Stimulated activated CD4-positive, alpha-beta T cell treated with anti-CD3 and anti-CD28 coated beads, Interleukin-4, amount 100 ng/mL, for 48 hours (primary cell): ENCODE measurements at places on chromosomes 12 and 14.

DNA sequence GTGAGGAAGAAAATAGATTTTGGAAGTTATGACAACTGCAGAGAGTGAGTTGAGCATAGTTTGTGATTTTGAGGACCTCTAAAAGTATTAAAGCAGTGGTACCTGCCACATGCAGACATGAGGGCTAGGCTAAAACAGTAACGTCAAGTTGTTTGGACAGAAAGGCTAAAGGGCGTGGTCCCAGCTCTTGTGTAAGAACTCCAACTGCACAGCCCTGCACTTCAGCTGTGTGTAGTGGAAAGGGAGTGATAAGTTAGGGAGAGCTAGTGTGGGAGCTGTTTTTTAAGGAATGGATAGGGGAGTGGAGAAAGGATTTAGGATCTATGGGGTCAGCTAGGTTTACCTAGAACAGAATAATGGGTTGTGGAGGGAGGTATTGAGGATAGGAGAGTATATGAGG, 39.5 kb downstream of the TESPA1 start:
- DNase-seq, result no peak

DNA sequence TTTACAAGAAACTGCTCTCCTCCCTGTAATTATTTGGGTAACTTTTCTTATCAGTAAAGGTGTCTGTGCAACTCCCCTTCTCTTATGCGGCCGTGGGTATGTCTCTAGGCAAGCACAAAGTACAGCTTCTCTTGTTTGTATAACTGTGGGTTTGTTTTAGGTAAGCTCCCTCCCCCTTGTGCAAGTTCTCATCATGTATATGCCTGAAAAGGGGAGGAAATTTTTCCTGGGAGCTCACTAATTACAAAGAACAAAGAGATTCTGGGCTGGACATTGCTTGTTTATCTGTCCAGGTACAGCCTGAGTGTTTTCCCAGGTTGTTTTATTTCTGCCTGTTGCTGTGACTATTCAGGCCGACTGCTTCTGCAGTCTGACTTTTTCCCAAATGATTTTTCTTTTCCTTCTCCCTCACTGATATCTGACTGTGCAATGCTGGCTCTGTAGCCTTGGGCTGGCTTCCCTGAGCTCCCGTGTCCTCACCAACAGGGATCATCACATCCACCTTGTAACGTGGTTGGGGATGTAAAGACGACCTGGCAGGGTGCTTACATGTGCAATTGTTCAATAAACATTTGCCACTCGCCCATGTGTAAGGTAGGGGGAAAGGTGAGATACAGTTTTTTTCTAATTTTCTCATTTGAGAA, 916.5 kb downstream of the AACS start:
- DNase-seq, result no peak

DNA sequence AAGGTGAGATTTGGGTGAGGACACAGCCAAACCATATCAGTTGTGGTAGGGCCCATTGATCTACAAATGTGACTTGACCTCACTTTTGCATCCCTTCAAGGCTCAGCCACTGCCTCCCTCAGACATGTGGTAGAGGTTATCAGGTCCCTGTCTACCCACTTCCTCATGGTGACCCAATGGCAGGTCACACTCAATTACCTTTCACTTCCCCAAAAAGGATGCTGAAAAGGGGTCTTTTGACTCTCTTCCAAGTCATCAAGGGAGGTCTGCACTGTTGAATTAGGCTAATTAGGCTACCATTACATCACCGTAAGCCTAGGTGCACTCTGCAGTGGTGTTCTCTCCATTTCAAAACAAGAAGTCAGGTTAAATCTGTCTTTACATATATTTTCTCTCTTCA, 22.6 kb upstream of the DRAM1 start:
- no peak for DNase-seq

GRCh38 chr14:61420326-61420725, 98.9 kb downstream of the PRKCH start:
- DNase-seq, result no peak

GRCh38 chr14:35337269-35338255, 45.4 kb downstream of the PSMA6 start:
- DNase-seq, result no peak

GRCh38 chr12:24562771-24563431, 386.0 kb downstream of the BCAT1 start:
- DNase-seq, result no peak

DNA sequence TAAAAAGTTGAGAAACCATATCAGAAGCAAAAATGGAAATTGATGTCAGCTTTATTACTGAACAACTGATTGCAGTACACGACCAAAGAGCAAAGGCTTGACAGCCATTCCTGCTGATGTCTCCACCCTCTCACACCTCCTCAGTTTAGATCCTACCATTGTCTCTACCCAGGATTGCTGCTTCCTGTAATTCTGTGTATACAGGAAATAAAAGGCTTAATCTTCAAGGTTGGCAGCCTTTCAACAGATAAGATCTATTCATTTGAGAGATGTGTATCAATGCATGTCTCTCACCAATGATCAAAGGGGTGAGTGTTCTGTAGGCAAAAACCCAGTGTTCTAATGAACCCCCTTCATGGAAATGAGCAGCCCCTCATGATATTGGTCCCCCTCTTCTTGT, 27.0 kb downstream of the SLCO1C1 start:
- no peak for DNase-seq

DNA sequence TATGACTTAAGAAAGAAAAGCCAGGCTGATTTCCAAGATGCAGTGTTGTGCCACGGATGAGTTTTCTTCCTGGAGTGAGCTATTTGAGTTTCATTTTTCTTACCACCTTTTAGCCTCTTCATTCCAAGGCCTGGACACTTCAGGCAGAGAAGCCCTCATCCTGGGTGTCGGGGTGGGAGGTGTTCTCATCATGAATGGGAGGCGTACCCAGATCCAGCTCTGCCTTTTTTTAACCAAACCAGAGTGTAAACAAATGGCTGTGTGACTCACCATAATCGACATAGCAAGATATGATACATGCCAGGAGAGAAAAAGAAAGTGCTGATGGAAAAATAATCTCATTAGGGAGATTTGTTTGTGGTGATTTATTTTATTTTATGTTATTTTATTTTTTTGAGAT, 79.9 kb downstream of the ARF6 start:
- DNase-seq, result no peak

DNA sequence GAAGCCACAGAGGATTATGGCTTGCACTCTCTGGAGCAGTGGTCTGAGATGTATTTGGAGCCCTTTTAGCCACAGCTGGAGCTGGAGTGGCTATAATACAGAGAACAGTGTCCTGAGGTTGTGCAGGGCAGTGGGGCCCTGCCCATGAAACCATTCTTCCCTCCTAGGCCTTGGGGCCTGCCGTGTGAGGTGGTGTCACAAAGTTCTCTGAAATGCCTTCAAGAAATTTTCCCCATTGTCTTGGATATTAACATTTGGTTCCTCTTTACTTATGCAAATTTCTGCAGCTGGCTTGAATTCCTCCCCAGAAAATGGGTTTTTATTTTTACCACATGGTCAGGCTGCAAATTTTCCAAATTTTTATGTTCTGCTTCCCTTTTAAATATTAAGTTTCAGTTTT, 79.3 kb downstream of the UNC79 start:
- no peak for DNase-seq

DNA sequence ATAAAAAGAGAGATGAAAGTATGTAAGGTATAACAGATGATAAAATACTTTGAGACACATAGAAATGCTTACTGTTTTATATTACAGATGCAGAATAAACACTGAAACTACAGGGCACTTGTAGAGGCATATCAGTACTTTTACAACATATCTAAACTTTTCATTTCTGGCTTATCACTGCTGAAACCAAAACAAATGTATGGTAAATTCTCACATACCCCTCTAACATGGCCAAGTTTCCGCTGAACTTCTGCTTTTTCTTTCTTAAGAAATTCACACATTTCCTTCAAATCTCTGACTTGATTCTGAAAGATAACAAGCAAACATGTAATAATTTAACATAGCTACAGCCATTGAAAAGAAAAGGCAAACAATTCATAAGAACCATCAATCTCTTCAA, 33.3 kb upstream of the C12orf50 start:
- DNase-seq, result no peak

DNA sequence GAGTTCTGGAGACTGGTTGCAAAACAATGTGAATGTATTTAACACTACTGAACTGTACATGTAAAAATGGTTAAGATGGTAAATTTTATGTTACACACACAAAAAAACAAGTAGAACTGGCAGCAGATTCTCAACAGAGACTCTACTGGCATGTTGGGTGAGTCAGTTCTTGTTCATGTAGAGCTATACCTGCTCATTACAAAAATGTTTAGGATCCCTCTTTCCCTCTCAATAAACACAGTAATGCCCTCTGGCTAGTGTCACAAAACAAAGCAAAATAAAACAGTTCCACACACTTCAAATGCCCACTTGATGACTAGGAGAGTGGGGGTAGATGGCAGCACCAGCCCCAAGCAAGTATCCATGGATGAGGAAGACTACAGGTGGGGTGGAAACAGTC, 13.7 kb upstream of the ZNF740 start:
- no peak for DNase-seq

- no peak for DNase-seq
These were observed 19.0 kb downstream of the RIN3 start for GRCh38 chr14:92532490-92533163.

GRCh38 chr12:11795913-11796459, 146.5 kb downstream of the ETV6 start:
- no peak for DNase-seq

- DNase-seq, result no peak
These were observed 4.7 kb downstream of the RBP5 start for GRCh38 chr12:7123806-7124522.

DNA sequence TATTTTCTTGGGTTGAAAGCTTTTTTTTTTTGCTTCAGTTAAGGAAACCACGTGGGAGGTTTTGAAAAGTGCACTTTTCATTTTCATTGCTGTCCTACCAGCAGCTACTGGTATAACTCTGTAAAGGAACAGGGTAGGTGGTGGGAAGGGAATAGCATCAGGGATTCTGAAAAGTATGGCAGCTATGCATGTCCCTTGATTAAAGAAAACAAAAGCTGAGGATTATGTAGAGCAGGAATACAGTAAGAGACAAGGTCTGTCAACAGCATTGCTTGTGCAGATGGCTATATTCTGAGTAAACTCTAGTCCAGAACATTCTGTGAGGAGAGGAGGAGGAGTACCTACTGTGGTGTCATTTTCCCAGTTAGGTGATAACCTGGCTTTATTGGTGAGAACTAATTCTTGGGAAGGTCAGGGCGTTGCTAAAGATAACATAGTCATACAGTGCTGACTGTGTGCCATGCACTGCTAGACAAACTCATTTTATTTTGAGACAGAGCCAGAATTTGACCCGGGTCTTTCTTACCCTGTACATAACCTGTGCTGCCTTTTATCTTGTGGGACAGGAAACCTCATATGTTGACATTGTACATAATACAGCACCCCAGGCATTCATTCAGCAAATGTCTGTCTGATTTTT, 80.3 kb upstream of the TRAF3 start:
- no peak for DNase-seq

GRCh38 chr14:94382099-94382715, 6.2 kb downstream of the SERPINA1 start:
- DNase-seq, result no peak

GRCh38 chr14:60002819-60003492, 83.0 kb downstream of the LRRC9 start:
- DNase-seq, result no peak

GRCh38 chr12:51371295-51371953, 19.8 kb downstream of the GALNT6 start:
- DNase-seq, result no peak

GRCh38 chr12:64085996-64086395, 136.1 kb downstream of the KICS2 start:
- no peak for DNase-seq

GRCh38 chr14:24136684-24137528, 912 bp downstream of the PSME1 start:
- DNase-seq, result no peak

GRCh38 chr12:69688471-69689427, 10.4 kb downstream of the BEST3 start:
- DNase-seq, result no peak
